ENCODE measurements at places on chromosomes 3 and 15.

DNA sequence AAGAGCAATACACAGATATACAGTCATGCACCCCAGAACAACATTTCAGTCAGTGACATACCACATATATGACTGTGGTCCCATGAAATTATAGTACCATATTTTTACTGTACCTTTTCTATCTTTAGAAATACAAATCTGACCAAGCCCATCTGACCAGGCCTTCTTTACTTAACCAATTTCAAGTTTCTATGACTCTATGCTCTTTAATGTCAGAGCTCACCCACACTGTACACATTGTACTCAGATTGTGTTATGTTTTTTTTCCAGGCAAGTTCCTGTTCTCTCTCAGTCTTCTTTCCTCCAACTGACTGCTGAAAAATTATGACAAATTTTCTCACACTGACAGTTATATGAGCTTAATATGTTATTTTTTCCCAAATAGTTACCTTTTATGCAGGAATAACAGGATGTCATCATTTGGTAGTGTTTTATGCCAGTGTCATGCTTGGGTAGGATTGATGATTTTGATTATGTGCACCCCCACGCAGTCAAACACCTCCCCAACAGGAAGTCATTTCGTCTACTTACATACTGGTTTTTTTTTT, 8.0 kb upstream of the CBLB start:
- DNase-seq: no peak

GRCh38 chr15:41797201-41797944, 23.1 kb downstream of the MAPKBP1 start:
- no peak for DNase-seq

- DNase-seq: no peak
Observed at GRCh38 chr3:141979050-141979671, 102.7 kb downstream of the ATP1B3 start.

DNA sequence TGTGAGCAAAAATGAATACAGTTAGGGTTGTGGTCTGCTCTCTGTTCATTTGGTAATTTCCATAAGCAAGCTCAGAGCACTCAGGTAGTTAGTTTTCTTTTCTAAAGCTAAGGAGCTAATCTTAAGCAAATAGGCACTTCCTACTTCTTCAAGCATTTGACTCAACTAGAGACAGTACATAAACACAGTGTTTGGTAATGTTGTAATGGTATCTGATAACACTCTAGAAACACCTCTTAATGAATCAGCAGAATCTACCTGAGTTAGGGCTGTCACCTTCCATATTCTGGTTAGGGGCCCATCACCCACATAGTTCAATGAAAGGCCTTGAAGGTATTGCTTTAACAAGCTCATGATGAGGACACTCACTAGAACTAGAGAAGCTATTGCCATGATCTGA, 83.1 kb downstream of the PLCH1 start:
- DNase-seq: no peak

- no peak for DNase-seq
Observed at GRCh38 chr3:123821920-123822319, 62.2 kb downstream of the MYLK start.

Measured in DND-41 (cell line).